ENCODE measurements at places on chromosomes 1 and 21.
A peak's percentile ranks its signal among the peaks of the same experiment; 100 is the strongest.

- no peak for DNase-seq
Measured at GRCh38 chr21:35138665-35139381, 89.7 kb upstream of the RUNX1 start.

DNA sequence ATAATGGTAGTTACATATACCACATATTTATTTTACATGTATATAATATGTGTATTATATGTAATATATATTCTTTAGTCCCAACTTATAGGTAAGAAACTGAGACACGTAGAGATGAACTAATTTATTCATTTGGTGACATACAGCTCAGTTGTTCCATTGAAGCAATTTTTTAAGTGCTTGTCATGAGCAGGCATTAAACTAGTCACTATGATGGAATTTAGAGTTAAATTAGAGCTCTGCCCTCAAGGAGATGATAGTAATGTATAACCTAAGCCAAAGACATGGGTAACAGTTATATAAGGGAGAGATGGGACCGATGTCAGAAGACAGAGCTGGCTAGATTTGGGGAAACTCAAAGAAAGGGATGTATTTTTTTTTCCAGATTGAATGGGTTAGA is 83.0 kb downstream of the ST6GALNAC5 start:
- DNase-seq, result no peak

GRCh38 chr1:159861218-159861617 is 1.2 kb downstream of the VSIG8 start:
- no peak for DNase-seq

DNA sequence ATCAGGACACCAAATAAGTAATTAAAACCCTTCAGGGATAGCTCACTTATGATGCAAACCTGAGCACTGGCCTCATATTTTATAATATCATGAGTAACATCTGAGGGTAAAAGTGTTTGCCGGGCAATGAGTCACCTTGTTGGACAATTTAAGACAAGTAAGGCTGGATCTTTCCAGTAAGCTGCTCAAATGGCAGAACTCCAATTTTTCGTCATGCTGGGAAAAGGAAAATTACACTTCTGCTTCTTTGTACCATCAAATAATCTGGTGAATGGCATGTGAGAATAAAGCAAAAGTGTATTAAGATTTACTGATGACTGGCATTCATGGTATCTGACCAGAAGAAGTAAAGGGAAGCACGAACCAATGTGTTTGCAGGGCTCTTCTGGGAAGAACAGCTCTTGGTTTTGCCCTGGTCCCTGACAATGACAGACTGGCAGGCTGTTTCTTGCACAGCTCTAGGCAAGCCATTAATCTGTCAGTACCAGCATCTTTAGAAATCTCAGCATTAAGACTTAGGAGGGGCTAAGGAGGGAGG is 392.2 kb downstream of the VAV3 start:
- DNase-seq, result no peak

DNA sequence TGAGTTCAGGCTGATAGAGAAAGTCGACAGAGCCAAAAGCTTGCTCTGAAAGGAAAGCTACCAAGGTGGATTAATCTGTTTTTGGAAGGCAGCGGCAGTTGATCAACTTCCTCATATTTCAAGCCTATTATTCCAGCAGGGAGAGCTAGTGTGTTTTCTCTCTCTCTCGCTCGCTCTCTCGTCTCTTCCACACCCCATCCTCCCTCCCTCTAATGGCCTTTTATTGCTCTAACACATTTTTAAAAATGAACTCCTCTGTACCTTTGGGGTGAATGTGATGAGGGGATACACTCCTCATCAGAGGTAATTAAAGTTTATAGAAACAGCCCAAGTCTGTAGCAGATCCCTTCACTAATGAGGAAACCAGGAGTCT is 126.4 kb downstream of the CLIC6 start:
- peak; percentile 10 for DNase-seq

- DNase-seq, result no peak
Measured at GRCh38 chr1:40650075-40650474, 15.4 kb downstream of the RIMS3 start.

GRCh38 chr1:158101927-158102326 is 78.8 kb upstream of the CD1D start:
- DNase-seq, result no peak

- DNase-seq, result no peak
Measured at GRCh38 chr1:183551924-183552323, 38.3 kb downstream of the NCF2 start.

DNA sequence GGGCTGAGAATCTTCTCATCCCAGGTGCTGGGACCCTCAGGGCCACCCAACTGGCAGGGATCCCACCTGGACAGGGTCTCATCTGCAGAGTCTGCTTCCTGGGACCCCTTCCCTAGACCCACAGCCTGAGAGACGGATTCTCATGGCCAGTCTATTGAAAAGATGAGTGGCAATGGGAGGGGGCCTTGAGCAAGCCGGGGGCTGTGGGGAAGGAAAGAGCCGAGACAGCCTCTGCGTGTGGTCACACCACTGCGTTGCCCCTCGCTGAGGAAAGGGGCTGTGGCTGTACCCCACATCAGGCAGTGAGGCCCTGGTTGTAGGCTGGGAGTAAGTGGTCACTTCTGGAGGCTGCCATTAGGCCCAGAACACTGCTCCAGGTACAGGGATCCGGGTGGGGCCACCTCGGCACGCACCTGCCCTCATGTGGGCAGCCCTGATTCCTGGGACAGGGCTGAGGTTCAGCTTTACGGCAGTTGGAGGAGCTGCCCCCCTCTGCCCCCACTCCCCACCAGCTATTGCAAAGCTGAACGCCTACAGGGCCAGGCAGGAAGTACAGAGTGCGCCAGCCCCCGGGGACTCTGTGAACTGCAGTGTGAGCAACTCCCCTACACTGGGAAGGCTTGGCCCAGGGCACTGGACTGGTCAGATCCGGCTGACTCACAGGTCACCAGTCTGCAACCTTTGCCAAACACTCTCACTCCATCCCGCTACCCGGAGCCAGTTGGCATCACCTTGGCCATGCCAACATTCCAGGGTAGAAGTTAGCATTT is 106.9 kb downstream of the RIPK4 start:
- DNase-seq, result no peak

- no peak for DNase-seq
Measured at GRCh38 chr1:21523297-21523813, 14.1 kb downstream of the ALPL start.

DNA sequence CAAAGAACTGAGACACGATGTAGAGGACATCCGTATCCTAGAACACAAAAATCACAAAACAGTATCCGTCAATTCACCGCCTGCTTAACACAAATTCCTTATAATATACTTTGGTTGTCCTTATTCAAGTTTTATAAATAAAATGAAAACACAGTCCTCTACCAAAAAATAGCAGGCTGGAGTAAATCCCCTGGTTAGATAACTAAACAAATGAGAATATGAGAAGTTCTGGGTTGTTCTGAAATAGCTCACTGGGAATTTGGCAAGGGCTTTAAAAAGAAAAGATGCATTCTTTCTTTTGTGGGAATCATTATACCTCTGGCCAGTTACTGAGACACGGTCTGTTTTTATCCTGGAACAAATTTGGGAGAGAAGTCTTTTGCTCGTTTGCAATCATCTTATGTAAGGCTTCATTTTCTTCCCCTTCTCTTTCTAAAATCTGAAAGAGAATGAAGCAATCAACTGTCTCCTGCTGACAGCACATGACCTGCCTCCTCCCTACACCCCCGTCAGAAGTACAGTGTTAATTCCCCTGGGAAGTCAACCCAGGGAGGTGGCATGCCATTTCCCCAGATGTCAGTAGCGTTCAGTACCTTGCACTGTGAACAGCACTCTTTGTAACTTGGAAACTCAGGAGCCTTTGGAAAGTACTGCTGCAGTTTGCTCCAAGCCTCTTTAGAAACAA is 37.1 kb upstream of the RAP1GAP start:
- DNase-seq, result no peak

DNA sequence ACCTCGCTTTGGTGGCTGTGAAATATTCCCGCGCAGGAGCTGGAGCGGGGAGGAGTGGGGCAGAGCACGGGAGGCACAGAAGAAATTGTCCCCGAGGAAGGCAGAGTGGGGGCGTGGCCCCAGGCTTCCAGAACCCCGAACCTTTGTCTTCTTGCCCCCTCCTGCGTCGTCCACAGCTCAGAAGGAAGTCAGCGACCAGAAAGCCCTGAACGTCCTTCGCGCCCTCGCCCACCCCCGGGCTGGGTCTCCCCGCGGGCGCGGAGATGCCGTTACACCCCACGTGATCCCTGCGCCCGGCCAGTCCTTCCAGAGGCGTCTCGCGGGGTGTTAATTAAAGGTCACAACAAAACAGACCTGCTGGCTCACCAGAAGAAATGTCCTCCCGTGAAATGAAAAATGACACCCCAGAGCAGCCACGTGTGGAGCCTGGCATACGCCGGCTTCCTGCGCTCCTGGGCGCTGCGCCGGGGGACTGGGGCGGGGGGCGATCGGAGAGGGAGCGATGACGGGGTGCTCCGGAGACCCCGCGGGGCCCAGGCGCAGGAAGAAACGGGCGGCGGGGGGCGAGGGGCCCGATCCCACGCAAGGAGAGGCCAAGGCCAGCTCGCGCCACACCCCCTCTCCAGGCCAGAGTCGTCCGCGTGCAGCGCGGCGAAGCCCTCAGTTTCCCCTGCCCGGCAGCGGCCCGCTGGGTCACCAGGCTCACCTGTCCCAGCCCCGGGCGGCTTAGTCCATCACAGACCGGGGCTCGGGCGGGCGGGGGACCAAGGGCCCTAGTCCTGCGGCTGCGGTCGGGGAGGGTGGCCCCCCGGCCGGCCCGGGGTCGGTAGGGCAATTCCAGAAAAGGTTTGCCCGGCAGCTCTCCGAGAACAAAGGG is 995 bp upstream of the KIF26B start:
- peak; percentile 25 for DNase-seq

DNA sequence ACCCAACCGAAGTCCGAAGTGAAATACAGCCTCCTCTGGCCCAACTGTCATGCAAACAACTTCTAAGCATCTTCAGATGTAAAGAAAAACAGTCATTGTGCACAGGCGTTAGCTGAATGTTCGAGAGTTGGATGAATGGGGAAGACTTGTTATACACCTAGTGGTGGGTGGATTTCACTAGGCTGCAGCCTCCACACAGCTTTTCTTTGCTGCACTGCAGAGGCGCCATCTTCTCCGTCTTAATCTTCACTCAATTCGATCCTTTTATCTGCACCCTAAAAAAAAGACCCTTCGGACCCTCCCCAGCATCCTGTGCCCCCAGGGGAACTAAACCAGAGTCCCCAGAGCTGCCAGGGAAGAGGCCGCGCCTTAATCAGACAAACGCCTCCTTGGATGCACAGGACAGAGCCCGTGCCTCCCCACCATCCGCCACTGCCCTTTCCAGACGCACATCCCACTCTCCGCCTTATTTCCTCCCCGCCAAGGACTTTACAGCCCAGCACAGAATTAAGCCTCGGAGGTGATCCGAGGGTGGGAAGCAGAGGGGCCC is 1.4 kb downstream of the APP start:
- DNase-seq, result peak; percentile 8

GRCh38 chr1:240737298-240737697 is 125.3 kb upstream of the GREM2 start:
- DNase-seq, result no peak
